NCI-H524 treated with DMSO at 0.1 percent for 48 hours (cell line): ENCODE measurements at places on chromosomes 16 and 17.
A peak's percentile ranks its signal among the peaks of the same experiment; 100 is the strongest.

DNA sequence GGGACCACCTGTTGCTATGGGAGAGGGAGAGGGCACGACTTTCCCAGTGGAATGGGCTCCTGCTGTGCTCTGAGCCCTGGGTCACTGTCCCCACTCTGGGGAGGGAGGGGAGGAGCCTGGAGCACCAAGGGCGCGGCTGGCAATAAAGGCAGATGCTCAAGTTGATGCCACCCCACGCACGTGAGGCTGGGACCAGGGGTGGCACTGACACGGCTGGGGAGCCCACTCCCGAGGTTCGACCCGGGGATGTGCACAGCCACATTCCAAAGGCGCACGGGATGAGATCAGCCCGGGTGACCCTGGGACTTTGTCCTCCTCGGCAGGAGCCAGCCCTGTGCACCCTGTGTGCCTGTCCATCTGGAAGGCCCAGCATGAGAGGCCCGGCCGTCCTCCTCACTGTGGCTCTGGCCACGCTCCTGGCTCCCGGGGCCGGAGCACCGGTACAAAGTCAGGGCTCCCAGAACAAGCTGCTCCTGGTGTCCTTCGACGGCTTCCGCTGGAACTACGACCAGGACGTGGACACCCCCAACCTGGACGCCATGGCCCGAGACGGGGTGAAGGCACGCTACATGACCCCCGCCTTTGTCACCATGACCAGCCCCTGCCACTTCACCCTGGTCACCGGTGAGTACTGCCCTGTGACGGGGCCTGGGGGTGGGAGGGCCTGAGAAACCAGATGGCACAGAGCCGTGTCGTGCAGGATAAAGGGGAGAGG lies at the start of gene ENPP7:
Gene ENPP7, plus strand, starts transcription at position 175 of the 715 bp plus-strand sequence. Its CDS starts 197 bp downstream, at position 372.
- DNase-seq, result no peak

DNA sequence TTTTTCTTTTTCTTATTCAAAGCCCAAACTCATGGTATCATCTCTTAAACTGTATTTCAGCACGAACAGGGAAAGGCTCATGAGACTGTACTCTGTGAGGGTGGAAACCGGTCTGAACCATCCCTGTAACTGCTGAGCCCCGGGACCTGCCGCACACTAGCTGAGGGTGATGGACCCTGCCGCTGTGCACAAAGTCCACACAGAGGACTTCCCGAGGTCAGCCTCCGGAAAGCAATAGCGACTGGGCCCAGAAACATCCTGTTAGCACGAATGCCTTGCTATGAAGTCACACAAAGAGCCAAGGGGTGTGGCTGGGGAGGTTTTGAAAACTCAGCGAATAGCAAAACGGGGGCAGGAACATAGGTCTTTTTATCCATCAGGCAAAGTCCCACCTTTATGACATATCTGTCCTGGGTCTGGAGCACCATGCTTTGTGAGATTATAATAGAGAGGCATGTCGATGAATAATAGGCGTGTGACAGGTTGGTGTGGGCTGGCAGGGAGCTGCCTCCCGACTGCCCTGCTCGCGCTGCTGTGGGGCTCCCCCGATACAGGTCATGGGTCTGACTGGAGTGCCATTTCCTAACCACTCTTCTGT lies 33.4 kb downstream of the CDK5R1 start:
- DNase-seq, result no peak

DNA sequence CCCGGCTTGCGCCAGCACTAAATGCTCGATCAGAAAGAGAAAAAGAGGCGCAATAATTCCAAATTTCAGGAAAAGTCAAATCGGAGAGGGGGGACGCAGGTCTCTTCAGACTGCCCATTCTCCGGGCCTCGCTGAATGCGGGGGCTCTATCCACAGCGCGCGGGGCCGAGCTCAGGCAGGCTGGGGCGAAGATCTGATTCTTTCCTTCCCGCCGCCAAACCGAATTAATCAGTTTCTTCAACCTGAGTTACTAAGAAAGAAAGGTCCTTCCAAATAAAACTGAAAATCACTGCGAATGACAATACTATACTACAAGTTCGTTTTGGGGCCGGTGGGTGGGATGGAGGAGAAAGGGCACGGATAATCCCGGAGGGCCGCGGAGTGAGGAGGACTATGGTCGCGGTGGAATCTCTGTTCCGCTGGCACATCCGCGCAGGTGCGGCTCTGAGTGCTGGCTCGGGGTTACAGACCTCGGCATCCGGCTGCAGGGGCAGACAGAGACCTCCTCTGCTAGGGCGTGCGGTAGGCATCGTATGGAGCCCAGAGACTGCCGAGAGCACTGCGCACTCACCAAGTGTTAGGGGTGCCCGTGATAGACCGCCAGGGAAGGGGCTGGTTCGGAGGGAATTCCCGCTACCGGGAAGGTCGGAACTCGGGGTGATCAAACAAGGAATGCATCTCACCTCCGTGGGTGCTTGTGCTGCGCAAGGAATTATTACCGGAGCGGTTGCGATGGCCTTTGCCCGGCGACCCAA lies 4.0 kb upstream of the DLX4 start:
- DNase-seq, result no peak

DNA sequence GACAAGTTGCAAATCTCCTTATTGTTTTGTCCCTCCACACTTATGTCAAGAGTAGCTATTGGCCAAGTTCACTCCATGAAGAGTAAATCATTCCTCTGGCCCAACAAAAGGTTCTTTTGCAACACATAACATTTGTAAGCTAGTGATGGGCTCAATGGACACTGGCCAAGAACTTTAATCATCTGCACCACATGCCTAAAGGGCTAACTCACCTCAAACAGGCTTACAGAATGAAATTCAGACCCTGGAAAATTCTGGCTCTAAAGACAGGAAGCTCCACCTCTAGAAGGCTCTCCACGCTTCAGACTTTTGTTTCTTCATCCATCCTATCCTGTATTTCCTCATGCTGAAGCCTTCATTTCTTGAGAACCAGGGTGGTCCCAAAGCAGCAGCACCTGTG lies 10.9 kb upstream of the ANKFN1 start:
- no peak for DNase-seq

DNA sequence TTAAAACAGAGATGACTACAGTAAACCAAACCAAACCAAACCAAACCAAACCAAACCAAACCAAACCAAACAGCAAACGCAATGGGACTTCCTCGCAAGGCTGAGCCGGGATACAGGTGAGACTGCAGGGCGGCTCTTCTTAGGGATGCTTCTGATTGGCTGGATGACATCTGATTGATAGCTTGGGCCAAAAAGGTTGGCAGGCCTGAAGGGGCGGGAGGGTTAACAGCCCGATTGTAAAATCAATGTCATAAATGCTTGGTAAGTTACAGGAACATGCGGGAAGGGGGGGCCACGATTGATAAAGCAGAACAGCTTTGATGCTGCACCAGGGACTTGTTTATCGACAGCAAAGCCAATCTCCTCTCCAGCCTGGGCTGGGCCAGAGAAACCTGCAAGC lies 86.1 kb downstream of the ZFHX3 start:
- DNase-seq, result no peak

DNA sequence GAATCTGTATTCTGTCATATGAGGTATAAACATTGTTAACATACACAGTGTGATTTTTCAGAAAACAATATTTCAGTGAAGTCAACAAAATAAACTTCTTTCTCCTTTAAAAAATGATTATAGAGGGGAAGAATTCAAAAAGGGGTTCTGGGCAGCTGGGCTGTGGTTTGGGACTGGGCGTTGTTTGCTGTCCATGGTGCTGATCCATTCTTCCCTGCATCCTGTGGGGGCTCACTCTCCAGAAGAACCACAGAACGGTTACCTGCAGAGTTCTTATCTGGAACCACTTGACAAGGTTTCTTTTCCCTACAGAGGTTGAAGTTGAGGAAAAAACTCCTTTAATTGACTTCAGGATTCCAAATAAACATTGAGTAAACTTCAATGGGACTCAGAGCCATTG lies 1091.0 kb downstream of the CDH8 start:
- no peak for DNase-seq

DNA sequence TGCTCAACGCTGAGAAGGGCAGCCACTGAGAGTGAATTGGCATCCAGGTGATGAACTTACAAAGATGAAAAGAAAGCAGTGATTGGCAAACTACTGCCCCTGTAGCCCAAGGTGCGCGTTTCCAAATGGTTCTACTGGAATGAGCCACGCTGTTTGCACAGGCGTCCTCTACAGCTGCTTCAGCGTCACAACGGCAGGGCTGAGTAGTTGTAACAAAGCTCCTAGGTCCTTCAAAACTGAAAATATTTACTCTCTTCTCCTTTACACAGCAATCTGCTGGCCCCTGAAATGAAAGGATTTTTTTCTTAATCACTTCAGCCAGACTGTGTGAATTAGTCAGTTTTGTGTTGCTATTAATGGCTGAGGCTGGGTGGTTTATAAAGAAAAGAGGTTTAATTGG lies 107.2 kb upstream of the FOXF1 start:
- no peak for DNase-seq

DNA sequence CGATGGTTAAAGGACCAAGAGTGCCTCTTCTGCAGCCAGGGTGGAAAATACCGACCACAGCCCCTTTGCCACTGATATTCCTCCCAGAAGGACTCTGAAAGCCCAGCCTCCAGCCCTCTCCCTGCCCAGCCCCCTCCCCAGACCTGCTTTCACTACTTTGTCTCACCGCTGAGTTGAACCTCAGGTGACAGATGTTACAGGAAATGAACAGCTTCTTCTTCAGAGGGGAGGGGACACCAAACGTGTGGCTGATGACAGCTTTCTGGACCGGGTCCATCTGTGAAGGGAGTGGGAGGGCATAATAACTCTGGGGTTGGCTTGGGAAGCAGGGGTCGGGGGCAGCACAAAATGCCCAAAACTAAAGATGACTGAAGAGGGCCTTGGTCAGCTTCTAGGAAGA lies 14.2 kb downstream of the NKIRAS2 start:
- peak; percentile 23 for DNase-seq

DNA sequence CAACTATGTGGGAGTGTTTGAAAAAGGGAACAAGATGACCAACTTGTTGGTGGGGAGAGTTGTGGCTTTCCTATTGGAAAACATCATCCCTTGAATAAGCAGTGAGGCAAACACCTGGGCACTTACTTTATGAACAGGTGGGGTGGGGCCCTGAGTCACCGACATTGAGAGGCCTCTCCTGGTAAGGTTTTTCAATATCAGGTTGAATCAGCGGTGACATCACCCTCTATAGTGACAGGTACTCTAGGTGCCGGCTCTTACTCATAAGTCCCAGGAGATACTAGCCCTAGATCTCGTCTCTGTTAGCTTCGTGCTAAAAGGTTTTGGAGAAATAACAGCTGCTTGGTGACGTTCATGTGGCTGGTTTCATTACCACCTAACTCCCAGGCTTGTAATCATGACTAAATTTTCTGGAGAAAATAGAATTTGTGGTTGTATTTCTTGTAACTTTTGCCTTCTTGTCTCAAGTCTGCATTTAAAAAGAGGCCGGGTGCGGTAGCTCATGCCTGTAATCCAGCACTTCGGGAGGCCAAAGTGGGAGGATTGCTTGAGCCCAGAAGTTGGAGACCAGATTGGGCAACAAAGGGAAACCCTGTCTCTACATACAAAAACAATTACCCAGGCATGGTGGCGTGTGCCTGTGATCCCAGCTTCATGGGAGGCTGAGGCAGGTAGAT lies 19.3 kb downstream of the CDH1 start:
- no peak for DNase-seq

DNA sequence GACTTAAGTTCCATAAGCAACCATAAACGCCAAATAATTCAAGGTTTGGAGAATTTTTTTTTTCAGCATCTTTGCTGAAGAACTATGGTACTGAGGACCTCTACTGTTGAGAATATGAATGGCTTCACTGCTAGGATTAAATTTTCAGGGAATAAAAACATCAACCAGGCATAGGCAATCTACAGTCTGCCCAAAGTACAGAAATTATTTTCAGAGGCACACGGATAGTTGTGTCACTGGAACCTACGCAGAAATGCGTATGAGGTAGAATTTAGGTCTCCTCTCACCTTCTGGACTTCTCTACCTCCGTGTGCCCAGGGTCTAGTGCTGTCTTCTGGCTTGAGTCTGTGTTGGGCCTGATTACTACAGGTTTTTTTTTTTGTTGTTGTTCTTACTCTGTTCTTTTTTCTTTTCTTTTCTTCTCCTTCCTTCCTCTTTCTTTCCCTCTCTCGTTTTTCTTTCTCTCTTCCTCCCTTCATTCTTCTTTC lies 39.7 kb downstream of the NACA2 start:
- DNase-seq, result no peak

DNA sequence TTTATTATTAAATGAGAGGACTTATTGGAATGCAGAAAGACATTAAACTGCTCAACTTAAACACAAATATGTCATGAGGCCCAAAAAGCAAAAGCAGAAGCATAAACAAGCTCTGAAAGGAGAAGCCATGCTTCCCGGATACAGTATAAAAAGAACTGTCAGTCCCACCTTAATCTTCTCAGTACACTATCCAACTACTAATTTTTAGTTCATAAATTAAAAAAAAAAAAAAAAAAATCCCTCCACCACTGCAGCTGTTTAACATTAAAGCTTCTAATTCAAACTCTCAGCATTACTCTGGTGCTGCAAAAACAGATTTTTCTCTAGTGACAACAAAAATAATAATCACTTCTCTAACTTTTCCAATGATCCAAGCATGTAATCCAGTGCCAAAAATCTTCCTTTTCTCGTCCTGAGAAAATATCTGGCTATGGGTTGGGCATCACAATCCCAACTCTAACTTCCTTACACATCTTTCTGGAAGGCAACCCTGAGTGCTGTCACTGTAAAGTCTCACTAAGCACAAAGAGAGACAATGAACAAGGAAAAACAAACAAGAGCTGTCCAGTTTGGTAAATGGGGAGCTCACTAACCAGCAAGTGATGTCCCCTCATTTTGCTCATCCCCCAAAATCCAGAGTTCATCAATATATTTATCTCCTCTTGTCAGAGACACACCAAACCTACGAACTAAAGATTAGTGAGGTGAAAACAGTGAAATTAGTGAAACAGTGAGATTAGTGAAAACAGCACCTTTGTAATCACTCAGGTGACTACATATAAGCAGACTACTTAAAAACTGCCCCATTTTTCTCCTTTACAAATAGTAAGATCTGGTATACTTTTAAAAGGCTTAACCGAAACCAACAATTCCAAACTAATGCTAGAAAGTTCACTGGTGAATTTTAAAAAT lies 5.5 kb downstream of the USP32 start:
- DNase-seq, result no peak

- no peak for DNase-seq
Observed at GRCh38 chr17:74605361-74605760, 13.3 kb upstream of the CD300LD start.

DNA sequence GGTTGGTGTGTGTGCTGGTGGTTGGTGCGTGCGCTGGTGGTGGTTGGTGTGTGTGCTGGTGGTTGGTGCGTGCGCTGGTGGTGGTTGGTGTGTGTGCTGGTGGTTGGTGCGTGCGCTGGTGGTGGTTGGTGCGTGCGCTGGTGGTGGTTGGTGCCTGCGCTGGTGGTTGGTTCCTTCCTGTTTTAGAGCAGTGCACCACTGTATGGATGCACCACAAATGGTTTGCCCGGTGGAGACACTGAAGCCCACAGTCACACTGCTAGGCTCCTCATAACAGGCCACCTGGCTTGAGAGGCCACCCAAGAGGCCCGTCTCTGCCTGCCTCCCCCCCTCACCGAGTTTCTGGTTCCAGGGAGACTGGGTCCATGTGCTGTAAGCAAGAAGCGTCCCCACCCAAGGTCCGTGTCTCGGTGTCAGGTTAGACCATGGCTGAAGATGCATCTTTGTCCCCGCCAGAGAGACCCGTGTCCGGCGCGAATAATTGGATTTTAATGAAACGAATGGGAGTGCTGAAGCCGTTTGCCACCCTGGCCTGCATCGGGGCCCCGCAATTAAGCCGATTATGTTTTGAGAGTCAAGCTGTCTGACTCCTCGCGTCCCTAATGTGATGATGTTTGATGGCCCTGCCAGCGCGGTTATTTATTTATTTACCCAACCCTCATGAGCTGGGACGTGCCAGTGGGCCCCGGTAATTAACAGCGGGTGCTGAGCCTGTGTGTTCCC lies 161.3 kb upstream of the GSE1 start:
- DNase-seq, result peak; percentile 90
